ENCODE measurements at places on chromosomes 1 and 21.

GRCh38 chr1:47224676-47225399, 7.2 kb downstream of the TAL1 start:
- H3K4me3 ChIP-seq = no peak overlapping the region
- peaks cover 99% of the 10 kb centered on the region for H3K27me3 ChIP-seq
- H3K27ac ChIP-seq = no peak overlapping the region
- H3K4me1 ChIP-seq = no peaks in the 10 kb centered on the region
- DNase-seq = peak; percentile 74
- no peaks in the 10 kb centered on the region for H3K36me3 ChIP-seq

DNA sequence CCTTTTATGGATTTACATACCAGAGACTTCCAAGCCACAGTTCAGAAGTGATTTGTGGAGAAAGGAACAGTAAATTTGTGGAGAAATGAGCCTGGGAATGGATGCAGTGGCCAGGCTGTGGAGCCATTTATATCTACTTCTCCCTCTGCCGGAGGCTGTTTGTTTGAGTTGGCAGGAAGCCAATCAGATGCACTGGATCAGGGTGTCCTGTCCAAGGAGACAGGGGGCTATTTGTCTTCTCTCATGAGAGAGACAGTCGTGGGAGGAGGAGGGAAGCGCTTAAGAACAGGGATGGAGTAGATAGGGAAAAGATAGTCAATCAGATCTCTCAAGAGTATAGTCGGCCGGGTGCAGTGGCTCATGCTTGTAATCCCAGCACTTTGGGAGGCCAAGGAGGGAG, 2.8 kb upstream of the HAPLN2 start:
- no peaks in the 10 kb centered on the region for H3K4me1 ChIP-seq
- H3K4me3 ChIP-seq = no peak overlapping the region
- H3K27me3 ChIP-seq = peaks cover 21% of the 10 kb centered on the region
- no peaks in the 10 kb centered on the region for H3K36me3 ChIP-seq
- no peak for DNase-seq

- no peak overlapping the region for H3K27ac ChIP-seq
- no peak overlapping the region for H3K4me3 ChIP-seq
- DNase-seq = no peak
Measured at GRCh38 chr1:218748071-218748470, 402.9 kb downstream of the TGFB2 start.

- H3K27me3 ChIP-seq = no peaks in the 10 kb centered on the region
- no peak for DNase-seq
- no peak overlapping the region for H3K27ac ChIP-seq
- peaks cover 5% of the 10 kb centered on the region for H3K4me1 ChIP-seq
Measured at GRCh38 chr21:28338701-28339305, 653.9 kb downstream of the LTN1 start.

DNA sequence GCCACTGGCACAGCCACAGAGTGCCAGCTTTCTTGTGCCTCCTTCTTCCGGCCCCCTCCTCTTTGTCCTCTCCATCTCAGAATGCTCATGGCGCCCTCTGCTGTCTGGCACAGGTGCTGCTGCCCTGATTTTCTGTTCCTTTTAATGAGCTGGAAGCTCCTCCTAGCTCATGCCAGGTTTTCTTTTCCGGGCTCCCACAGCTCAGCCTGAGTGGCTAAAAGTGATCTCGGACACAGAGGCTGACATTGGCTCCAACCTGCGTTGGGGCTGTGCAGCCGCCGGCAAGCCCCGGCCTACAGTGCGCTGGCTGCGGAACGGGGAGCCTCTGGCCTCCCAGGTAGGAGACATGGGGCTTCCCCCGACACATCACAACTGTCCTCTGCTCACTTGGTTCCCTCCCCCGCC, 18.7 kb downstream of the CNTN2 start:
- H3K4me3 ChIP-seq = no peak overlapping the region
- H3K27ac ChIP-seq = no peak overlapping the region
- no peaks in the 10 kb centered on the region for H3K36me3 ChIP-seq

DNA sequence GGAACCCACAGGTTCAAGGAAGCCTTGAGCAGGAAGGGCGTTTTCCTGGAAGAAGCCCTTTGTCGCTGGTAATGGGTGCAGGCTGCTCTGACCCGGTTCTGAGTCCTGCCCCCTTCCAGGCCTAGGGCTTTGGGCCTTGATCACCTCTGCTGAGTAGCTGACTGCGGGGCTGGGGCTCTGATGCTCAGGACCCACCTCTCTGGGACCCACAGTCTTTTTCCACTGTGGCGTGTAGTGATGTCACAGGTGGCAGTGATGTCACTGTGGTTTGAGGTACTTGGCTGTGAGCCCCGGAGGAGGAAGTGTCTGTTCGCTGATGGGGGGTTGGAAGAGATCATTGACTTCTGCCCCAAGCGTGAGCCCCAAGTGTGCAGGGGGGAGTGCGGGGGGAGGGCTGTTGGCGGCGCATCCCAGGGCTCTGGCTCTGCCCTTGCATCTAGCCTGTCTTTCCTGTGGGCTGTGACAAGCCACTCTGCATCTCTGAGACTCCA, 6.9 kb downstream of the TNFRSF1B start:
- no peak overlapping the region for H3K4me3 ChIP-seq
- no peaks in the 10 kb centered on the region for H3K4me1 ChIP-seq
- H3K27ac ChIP-seq = no peak overlapping the region
- DNase-seq = no peak
- peaks cover 17% of the 10 kb centered on the region for H3K27me3 ChIP-seq

DNA sequence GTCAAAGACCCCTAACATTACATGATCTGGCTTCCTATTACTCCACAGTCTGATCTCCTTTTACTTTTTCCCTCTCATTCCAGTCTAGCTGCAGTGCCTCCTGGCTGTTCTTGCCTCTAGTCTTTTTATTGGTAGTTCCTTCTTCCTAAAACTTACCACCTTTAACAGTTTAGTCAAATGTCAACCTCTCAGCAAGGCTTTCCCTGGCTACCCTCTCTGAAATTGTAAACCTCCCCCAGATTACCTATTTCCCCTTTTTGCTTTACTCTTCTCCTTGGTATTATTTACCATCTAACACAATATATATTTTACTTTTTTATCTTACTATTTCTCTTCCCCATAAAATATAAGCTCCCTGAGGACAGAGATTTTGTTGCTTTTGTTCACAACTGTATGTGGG, 129.6 kb downstream of the CLEC20A start:
- DNase-seq = no peak
- H3K27ac ChIP-seq = no peak overlapping the region
- no peak overlapping the region for H3K4me3 ChIP-seq
- no peaks in the 10 kb centered on the region for H3K36me3 ChIP-seq

DNA sequence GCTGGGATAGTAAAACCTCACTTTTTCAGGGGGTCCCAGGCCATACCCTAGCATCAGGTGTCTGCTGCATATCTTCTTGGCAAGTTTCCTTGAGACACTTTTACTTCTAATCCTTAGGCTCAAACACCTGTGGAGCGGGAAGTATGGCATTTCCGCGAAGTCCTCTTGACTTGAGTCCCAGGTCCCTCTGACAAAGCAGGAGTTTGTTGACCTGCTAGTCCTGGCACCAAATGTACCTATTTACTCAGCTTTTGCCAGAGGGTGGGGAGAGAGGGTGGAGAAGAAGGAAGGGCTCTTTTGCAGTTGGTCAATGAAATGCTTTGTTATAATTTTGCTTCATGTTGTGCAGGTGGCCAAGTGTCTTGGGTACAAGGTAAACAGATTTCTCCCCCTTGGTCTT, 59.7 kb downstream of the CLIC6 start:
- peaks cover 16% of the 10 kb centered on the region for H3K27me3 ChIP-seq
- H3K4me1 ChIP-seq = peaks cover 5% of the 10 kb centered on the region
- no peaks in the 10 kb centered on the region for H3K36me3 ChIP-seq
- H3K27ac ChIP-seq = no peak overlapping the region

GRCh38 chr1:33819290-33819912, 44.5 kb upstream of the HMGB4 start:
- H3K27ac ChIP-seq = no peak overlapping the region
- H3K4me1 ChIP-seq = no peaks in the 10 kb centered on the region
- peak; percentile 14 for DNase-seq

- peaks cover 14% of the 10 kb centered on the region for H3K4me1 ChIP-seq
- DNase-seq = no peak
- no peaks in the 10 kb centered on the region for H3K36me3 ChIP-seq
Measured at GRCh38 chr1:45945426-45945825, 142.0 kb downstream of the MAST2 start.

GRCh38 chr1:116573431-116574095, 2.7 kb upstream of the CD58 start:
- no peak overlapping the region for H3K4me3 ChIP-seq
- H3K27me3 ChIP-seq = peaks cover 13% of the 10 kb centered on the region
- H3K4me1 ChIP-seq = peaks cover 7% of the 10 kb centered on the region
- H3K27ac ChIP-seq = no peak overlapping the region
- no peaks in the 10 kb centered on the region for H3K36me3 ChIP-seq
- DNase-seq = no peak

DNA sequence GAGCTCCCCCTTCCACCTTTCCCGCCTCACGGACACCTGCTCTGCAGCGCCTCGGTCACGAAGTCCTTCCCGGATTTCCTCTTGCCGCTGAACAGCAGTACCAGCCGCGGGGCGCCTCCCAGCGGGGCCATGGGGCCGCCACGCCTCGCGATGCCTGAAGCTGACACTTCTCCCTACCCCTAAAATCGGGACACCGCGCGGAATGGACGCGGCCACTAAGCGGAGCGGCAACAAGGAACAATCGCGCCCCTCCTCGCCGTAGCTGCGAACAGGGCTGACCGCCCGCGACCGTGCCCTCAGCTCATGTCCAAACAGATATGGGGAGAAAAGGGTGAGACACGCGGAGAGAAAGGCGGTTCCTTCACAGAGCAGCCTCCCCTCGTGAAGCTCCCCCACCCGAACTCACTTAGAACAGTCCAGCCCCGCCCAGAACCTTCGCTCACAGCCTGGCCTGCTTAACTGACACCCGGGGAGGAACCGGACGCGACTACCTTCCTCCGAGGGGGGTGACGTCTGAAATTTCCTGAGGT, at the start of gene PMVK:
Gene PMVK, minus strand, starts transcription at position 165 of the 530 bp plus-strand sequence. Its CDS starts 34 bp downstream, at position 131.
- H3K4me1 ChIP-seq = no peaks in the 10 kb centered on the region
- H3K4me3 ChIP-seq = peak within 1 kb of the TSS; percentile 93
- H3K27ac ChIP-seq = peak within 1 kb of the TSS; percentile 100
- no peaks in the 10 kb centered on the region for H3K27me3 ChIP-seq
- no peaks in the 10 kb centered on the region for H3K36me3 ChIP-seq
- DNase-seq = peak; percentile 97

DNA sequence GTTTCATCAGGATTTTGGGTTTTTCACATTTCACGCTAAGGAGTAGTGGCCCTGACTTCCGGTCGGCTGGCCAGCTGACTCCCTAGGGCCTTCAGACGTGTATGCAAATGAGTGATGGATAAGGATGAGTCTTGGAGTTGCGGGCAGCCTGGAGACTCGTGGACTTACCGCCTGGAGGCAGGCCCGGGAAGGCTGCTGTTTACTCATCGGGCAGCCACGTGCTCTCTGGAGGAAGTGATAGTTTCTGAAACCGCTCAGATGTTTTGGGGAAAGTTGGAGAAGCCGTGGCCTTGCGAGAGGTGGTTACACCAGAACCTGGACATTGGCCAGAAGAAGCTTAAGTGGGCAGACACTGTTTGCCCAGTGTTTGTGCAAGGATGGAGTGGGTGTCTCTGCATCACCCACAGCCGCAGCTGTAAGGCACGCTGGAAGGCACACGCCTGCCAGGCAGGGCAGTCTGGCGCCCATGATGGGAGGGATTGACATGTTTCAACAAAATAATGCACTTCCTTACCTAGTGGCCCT, 23.1 kb upstream of the TNFRSF1B start:
- DNase-seq = no peak
- no peak overlapping the region for H3K27ac ChIP-seq
- H3K4me1 ChIP-seq = no peaks in the 10 kb centered on the region
- no peaks in the 10 kb centered on the region for H3K36me3 ChIP-seq

All from endodermal cell (in vitro differentiated cells).